Right ventricle myocardium superior (tissue), 1 donor: ENCODE measurements at places on chromosomes 6 and 20. TPM values are rescaled to one million over a fixed set of nuclear protein-coding genes. Genes with fewer than 3 reads are reported as not detected.
A peak's percentile ranks its signal among the peaks of the same experiment; 100 is the strongest.

Gene BTNL2
- not detected for total RNA-seq

Gene TREM1
- 0.67 TPM for total RNA-seq

DNA sequence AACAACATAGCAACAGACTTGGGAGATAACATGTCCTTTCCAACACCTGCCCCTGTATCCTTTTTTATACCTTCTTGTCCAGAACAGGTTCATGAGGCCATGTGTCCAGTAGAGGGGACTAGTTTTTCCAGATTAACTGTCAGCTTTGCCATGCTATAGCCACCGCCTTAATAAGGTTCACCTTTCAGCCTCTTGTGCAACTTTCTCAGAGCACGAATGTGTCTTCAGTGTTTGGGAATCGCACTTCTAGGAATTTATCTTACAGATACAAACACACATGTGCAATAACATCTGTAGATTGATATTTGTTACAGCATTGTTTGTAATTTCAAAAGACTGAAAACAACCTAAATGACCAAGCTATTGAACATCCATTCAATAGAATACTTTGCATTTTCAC, 21.4 kb downstream of the NCR2 start:
- DNase-seq, result no peak

Gene LSM2
- total RNA-seq, result 23.0 TPM

DNA sequence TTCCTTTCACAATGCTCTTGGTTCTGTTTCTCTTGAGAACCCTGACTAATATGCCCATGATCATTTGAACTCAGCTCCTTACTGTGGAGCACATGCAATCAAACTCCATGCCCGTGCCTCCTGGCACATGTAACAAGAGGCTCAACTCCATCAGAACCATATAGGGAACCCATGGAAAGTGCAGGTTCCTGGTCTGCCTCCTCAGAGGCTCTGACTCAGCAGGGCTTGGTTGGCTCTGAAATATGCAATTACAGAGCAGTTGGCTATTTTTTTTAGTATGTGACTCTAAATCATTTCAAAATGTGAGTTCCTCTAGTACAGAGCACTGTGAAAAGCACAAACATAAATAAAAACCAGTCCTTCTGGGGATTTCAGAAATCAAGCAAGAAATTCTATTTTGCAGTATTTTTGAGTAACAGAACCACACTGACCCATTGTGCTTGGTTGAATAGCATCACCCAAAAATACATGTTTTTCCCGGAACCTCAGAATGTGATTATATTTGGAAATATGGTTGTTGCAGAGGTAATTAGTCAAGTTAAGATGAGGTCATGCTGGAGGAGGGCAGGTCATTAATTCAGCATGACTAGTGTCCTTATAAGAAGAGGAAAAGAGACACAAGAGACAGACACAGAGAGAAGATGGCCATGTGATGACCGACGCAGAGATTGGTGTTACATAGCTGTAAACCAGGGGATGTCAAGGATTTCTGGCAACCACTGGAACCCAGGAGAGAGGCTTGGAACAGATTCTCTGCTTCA, 13.2 kb upstream of the MAP3K4 start:
- DNase-seq, result no peak

- DNase-seq, result no peak
Measured at GRCh38 chr6:25414168-25414567, 135.0 kb downstream of the CARMIL1 start.

- DNase-seq, result peak; percentile 59
Measured at GRCh38 chr20:47361057-47361915, 4.8 kb upstream of the ZMYND8 start.

DNA sequence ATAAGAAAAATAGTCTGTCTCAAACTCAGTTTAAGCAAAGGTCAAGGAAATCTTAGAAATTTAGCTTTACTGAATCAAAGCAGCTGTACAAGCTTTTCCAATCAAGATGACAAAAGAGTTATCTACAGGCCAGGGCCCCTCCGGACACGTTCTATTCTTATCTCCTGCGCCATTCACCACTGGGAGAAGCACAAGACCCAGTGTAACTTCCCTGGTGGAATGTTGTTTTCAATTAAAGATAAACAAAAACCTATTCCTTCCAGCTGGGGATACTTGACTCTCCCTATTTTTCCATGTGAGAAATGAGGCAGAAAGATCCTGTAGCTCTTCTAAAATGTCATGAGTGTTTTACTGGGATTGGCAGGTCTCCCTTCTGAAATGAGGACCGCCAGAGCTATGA, 123.3 kb downstream of the TBX18 start:
- DNase-seq, result no peak

DNA sequence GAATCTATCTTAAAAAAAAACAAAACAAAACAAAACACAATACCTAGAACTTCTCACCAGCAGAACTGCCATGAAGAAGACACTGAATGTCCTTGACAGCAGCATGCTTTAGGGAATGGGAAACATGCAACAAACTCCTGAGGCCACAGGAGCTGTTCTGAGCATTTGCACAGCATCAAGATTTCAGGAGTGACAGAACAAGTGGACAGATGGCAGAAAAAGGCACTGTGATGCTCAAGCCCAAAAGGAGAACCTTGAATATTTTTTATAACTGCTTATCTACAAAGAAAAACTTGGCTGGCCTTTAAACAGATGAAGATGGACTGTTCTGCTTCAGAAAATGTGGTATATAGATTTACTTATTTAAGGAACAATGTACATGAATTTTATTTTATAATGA, 158.9 kb downstream of the RALGAPA2 start:
- DNase-seq, result no peak

Gene SLC17A3
- not detected for total RNA-seq

DNA sequence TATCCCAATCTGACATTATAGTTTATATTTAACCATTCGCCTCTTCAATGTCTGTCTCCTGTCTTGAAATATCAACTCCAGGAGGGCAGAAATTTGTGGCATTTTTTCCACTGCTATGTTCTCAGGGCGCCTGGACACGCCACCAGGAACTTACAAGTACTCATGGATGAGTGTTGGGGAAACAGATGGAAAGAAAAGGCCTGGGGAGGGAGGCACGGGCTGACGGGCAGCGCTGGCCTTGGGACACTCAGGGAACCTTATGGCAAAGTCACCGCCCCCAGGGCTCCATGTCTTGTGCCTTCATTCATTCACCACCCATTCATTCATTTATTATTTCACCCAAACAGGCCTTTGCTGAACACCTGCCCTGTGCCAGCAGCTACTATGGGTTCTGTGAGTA, 222.9 kb downstream of the PREX1 start:
- DNase-seq, result no peak

Gene SAMD5
- 1.00 TPM for total RNA-seq

Gene FAM162B
- 3.7 TPM for total RNA-seq

DNA sequence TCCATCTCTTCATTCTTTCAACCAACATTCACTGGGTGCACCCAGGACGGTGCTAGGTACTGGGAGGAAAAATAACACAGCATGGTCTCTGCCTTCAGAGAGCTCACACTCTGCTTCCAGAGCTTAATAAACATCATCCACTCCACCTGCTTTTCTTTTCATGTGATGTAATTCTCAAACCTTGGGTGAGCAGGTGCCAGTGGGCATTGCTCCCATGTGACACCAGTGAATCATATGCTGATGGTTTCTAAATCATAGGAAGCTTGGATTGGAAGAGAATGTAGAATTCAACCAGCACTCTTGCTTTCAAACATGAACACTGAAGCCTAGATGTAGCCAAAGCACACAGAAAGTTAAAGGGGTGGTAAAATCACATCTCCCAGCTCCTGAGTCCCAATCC, 189.8 kb downstream of the FOXA2 start:
- no peak for DNase-seq

DNA sequence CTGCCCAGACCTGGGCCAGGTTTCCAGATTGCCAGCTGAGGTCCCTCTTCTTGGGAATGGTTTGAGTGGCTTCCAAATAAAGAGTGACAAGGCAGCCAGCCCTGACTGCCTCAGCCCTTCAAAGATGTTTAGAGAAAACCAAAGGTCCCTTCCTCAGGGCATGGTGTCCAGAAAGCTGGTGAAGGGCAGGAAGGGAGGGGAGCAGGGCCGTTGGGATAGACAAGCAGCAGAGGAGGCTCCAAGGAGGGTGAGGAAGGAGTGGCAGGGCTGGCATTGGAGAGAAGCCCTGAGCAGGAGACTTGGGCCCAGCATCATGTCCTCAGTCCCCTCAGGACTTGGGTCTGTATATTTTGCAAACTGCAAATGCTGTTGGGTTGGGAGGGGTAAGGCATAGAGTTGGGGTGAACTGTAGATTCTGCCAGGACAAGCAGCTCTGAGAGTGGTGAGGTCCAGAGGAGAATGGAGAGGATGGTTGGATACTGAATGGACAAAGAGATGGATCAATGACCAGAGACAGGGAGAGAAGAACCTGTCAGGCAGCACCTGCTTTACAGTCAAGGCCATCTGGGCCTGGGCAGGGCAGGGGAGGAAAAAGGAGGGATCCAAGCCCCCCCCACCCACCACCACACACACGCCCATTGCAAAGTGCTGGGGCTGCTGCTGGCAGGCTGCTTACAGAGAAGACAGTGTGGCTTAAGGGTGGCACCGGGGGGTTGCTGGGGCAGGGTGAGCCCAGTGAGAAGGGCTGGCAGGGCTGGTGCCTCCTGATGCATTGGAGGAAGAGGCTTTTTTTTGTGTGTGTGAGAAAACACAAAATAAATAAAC, 5.5 kb upstream of the DSN1 start:
- DNase-seq, result no peak
